ENCODE measurements at places on chromosomes 3 and 15.

GRCh38 chr3:143502081-143502480 lies 346.2 kb downstream of the SLC9A9 start:
- DNase-seq, result no peak

- DNase-seq, result no peak
Observed at GRCh38 chr3:185280572-185281365, 26.9 kb upstream of the EHHADH start.

- no peak for DNase-seq
Observed at GRCh38 chr3:171904829-171905228, 61.7 kb downstream of the TMEM212 start.

DNA sequence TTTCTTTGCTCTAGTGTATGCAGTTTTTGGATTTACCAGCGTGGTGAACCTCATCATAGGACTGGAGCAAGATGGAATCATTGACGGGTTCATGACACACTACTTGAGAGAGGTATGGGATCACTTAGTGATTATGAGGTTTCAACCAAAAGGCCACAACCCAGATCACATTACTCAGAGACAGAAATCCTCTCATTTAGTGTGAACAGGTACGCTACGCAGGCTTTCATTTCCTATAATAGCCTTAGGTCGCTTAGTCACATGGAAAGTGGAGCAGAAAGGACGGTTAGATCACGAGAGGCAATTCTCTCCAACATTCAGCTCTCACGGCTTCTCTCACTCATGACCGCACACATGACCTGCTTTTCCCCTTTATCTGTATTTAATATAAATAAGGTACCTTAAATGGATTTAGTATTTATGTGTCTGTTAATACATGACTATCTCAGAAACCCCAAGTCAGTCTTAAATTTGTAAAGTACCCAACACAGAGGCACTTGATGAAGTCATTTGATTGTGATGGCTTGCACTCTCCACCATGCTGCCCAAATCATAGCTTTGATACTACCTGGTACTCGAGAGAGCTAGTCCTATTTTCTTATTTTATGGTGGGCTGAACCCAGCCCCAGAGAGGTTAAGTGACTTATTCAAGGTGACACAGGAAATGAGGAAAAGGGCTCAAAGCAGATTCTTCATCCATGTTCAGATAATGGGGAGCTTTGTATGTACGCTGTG lies 8.6 kb downstream of the TM6SF1 start:
- DNase-seq, result no peak

GRCh38 chr15:89905846-89906378 lies 6.8 kb downstream of the ARPIN start:
- DNase-seq, result no peak

DNA sequence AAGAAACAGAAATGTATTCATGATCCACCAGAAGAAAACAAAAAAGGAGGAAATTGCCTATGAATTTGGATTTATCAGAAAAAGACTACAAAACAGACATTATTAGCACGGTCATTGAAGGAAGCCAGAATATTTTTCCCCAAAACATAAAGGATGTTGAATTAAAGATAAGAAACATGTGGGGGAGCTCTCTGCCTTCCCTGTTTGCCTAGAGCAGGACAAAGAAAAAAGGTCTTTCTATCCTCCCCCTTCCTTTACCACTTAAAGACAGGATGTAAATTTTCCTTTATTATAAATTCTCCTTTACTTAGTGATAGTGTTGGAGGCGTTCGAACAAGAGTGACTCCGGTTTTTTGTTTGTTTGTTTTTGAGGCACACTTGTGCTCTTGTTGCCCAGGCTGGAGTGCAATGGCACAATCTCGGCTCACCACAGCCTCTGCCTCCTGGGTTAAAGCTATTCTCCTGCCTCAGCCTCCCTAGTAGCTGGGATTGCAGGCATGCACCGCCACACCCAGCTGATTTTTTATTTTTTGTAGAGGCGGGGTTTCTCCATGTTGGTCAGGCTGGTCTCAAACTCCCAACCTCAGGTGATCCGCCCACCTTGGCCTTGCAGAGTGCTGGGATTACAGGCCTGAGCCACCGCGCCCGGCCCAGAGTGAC lies 14.9 kb upstream of the RPN1 start:
- no peak for DNase-seq

GRCh38 chr3:24165603-24165982 lies 220.5 kb downstream of the NR1D2 start:
- DNase-seq, result no peak

DNA sequence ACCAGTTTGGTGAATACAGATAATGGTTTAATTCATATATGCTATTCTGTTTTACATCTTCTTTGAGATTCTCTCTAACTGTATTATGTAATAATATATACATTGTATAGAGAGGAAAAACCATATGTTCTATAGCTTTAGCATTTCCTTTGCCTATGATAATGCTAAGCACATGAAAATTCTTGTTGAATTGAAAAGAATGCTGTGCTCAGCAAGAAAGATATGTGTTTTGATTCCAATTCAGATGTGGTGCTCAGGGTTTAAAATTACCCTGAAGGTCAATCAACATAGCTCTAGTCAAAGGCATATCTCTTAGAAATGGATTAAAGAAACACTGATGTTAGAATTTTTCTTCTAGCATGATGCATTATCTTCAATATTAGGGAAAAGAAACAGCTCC lies 8.5 kb upstream of the TUSC7 start:
- no peak for DNase-seq

- DNase-seq, result no peak
Observed at GRCh38 chr15:88487178-88487795, 19.8 kb downstream of the MRPS11 start.

- no peak for DNase-seq
Observed at GRCh38 chr3:131323014-131323413, 58.6 kb upstream of the NUDT16 start.

- no peak for DNase-seq
Observed at GRCh38 chr3:8988384-8988655, 25.0 kb upstream of the RAD18 start.

- DNase-seq, result no peak
Observed at GRCh38 chr3:12352755-12353154, 63.9 kb downstream of the PPARG start.

GRCh38 chr15:70284438-70285214 lies 186.9 kb upstream of the TLE3 start:
- DNase-seq, result no peak

- DNase-seq, result no peak
Observed at GRCh38 chr3:196868297-196868661, 559 bp downstream of the SENP5 start.

DNA sequence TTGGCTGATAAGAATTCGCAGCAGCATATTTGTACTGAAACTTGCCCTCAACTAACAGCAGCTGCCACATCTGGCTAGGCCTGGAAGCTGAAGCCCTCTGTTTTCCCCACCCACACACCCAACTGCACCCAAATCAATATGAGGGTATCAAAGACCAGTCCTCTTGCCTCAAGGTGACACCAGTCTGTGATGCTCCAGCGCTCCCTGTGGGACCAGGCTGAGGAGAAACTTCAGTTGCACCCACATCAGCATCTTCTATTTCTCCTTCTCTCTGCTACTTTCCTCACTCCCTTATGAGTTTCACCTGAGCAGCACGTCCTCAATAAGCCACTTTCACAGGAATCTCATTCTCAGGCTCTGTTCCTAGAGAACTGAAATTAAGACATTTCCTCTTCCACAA lies 18.7 kb upstream of the GRAMD1C start:
- DNase-seq, result no peak

DNA sequence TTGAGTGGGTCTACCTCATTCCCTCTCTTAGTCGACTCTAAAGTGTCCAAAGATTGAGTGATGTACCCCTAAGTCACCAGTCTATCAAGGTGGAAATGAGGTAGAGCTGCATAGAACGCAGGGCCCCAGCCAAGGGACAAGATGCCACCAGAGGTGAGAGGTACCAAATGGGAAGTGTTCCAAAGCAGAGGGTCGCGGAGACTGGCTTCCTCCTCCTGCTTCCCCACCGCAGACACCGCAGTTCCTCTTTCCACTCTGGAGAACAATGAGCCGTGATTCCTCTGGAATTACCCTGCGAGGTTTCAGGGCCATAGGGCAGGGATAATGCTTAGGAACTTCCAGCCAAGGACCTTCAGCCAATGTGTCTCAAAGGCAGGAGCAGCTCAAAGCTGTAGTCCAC lies 55.8 kb downstream of the DAPK2 start:
- DNase-seq, result no peak

GRCh38 chr3:12193485-12194165 lies 34.9 kb upstream of the TIMP4 start:
- DNase-seq, result no peak

DNA sequence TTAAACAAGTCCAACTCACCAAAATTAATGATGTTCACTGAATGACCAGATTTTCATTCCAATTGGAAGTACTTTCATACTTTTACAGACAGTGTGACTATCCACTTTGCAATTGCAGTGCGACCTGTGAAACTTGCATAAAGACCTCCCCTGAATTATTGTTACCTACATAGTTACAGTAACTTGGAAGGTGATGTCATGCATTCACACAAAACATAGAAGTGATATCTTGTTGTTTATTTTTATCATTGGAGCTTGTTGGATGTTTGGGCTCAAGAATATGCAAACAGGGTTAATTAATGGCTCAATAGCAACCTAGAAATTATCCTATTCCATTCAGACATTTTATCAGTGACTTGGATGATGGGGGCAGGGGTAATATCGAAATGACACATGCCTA lies 470.9 kb downstream of the MECOM start:
- DNase-seq, result no peak

DNA sequence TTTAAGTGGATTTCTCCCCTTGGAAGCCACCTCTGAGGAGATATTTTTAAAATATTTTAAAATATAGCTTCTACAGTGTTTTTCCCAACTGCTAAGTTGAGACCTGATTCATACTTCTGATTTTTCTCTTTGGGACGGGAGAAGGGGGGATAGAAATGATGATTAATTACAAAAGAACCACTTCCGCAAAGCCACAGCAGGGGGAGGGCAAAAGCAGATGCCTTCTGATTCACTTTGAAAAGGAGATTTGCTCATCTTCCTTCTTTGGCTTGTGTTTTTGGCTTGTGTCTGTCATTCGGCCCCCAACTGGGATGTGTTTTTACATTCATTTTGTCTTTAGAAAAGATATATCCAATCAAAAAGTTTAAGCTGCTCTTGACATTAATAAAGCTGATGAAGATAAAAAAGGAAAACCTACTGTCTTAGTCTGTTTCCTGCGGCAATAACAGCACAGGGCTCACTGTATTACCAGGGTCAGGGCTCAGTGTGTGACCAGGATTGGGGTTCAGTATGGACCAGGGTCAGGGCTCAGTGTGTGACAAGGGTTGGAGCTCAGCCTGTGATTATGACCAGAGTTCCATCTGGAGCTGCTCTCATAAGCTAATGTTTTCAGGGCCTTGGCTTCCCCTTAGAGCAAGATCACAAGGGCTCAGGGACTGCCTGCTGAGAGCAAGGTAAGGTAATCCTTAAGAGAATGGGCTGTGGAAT lies 223.2 kb downstream of the MTHFS start:
- no peak for DNase-seq

DNA sequence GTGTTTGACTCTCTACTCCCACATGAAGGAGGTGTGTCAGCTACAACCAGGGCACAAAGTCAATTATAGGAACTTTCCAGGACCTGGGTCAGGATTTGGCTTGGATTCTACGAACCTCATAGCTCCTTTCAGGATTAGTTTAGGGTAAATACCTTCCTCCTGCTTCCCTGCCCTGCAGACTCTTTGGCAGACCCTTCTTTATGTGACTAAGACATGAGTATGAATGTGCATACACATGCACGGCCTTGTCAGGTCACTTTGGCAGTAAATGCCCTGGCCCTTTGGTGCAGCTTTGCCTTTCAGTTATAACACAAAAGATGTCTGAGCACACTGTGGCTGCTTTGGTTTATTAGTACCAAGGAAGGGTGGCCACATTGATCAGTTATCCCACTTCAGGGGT lies 68.9 kb downstream of the GHSR start:
- no peak for DNase-seq

GRCh38 chr3:60953351-60953750 lies 297.9 kb downstream of the FHIT start:
- no peak for DNase-seq

DNA sequence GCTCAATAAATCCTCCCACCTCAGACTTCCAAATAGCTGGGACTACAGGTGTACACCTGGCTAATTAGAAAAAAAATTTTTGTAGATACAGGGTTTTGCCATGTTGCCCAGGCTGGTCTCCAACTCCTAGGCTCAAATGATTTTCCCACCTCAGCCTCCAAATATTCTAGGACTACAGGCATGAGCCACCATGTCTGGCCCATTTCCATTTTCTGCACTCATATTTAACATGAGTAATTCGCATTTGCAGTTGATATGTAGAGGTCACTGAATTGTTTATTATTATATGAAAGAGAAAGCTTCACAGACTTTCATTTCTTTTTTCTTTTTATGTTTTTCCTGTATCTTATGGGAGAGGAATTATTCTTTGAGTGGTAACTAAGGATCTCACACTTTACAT lies 492.7 kb downstream of the CNTN3 start:
- DNase-seq, result no peak

GRCh38 chr15:67137951-67138848 lies 72.8 kb downstream of the SMAD3 start:
- DNase-seq, result no peak

GRCh38 chr3:45135959-45136358 lies 10.2 kb downstream of the CDCP1 start:
- DNase-seq, result no peak

DNA sequence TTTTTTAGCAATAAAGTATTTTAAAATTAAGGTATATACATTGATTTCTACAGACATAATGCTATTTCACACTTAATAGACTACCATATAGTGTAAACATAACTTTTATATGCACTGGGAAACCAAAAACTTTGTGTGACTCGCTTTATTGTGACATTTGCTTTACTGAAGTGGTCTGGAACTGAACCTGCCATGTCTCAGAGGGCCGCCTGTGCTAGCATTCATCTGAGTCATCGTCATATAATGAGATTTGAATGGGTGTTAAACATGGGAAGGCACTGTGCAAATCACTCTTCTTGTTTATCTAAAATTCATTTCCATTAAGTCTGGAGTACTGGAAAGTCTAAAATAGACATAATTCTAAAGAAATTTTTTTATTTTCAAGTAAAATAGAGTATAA lies 12.9 kb downstream of the EIF2AK4 start:
- no peak for DNase-seq

- DNase-seq, result no peak
Observed at GRCh38 chr3:35760146-35760545, 120.8 kb downstream of the ARPP21 start.

DNA sequence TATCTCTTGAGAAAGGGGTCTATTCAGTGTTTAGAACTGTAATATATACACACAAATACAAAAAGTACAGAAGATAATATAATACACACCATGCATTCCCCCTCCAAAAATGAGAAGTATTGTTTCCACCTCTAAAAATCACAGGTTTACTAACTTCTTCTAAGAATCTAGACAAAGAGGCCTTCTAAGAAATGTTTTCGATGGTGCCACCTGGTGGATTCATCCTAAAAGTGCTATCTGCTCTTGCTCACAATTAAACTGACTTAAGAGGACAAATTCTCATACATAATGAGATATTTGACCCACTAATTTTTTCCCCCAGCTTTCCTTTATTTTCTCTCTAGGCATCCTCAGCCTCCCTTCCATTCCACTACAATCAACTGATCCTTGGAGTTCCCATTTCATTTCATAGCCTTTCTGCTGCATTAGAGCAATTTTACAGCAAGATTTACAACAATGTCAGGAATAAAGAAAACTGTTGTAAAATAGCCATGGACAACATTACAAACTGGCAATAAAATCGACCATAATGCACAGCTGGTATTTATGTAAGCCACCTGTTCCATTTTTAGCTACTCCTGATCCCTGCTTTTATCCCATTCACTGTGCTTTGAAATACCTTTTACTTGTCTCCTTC lies 124.6 kb downstream of the ARRDC4 start:
- DNase-seq, result peak; percentile 32

All from activated CD4-positive, alpha-beta T cell treated with anti-CD3 and anti-CD28 coated beads for 4 hours (primary cell).